Smooth muscle cell of trachea (primary cell): ENCODE measurements at places on chromosomes 2 and 18. TPM values are rescaled to one million over a fixed set of nuclear protein-coding genes. Genes with fewer than 3 reads are reported as not detected.

The SERPINB10 gene
- not detected in 2 replicates for total RNA-seq

The AMER3 gene
- total RNA-seq = under 0.01 TPM in 1 of 2 replicates, not detected in the other

The LIMS4 gene
- total RNA-seq = 1.2 and 3.6 TPM in 2 replicates

The DRC1 gene
- 0.33 TPM in 1 of 2 replicates, not detected in the other for total RNA-seq

The CNTNAP5 gene
- not detected in 2 replicates for total RNA-seq

The UNC50 gene
- total RNA-seq = 49.5 and 54.3 TPM in 2 replicates

The CTNNA2 gene
- under 0.01 TPM in 1 of 2 replicates, not detected in the other for total RNA-seq
